ENCODE measurements at places on chromosomes 13 and 19.

DNA sequence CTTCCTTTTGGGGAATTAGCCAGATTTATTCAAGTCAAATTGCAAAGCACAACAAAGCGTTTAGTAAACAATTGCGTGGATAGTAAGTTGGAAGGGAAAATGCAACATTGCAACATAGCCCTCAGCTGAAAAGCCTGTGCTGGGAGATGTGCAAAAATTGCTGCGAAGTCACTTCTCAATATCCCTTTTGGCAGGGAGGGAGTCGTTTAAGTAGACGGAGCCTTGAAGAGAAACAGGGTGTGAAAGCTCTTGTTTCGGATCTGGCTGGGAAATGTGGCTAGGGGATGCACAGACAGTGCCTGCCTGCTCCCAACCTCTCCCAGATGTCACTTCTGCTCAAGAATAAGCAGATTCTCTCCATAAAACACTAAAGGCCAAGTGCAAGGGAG lies 56.8 kb downstream of the SLC7A1 start:
- no peak for DNase-seq

- no peak for DNase-seq
Measured at GRCh38 chr19:47411101-47411500, 8.2 kb downstream of the MEIS3 start.

DNA sequence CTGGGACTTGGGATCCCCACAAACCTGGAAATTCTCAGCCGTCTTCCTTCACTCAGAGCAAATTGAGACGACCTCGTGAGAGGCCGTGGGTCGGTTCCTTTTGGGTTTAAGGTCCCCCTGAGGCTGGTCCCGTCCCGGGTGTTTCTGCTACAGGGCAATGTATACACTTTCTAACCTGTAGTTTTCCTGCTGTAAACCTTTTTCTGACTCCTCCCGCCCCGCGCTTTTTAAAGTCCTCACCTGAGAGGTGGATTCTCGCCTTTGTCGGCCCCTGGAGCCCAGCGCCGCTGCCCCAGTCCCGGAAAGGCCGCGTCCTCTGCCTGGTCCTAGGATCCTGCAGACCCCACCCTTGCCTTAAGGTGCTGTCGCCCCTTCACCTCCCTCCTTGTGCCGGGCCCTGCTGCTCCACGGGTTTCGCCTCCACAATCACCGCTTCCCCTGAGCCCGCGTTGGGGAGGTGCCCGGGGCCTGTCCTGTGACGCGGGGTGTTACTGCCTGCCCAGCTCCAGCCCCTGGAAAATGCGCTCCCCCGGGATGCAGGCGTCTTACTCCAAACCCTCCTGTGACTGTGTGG lies 391 bp downstream of the ZNF761 start:
- DNase-seq, result peak; percentile 4

DNA sequence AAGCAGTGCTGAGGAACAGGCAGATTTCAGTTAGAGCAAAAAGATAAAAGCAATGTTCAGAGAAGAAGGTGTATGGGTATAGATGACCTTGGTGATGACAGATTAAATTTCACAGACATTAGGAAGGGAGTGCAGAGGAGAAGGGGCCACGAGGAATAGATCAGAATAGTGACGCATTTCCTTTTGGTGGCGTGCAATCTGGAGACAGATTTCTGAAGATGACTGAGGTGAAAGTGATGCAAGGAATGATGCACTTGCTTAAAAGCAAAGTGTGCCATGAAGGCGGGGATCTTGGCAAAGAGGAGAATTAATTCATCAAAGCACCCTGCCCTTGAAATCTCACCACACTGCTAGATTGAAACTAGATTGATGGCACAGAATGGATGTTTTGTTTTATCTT lies 202.4 kb downstream of the ITGBL1 start:
- no peak for DNase-seq

- DNase-seq, result no peak
Measured at GRCh38 chr19:1616396-1616795, 11.1 kb upstream of the UQCR11 start.

DNA sequence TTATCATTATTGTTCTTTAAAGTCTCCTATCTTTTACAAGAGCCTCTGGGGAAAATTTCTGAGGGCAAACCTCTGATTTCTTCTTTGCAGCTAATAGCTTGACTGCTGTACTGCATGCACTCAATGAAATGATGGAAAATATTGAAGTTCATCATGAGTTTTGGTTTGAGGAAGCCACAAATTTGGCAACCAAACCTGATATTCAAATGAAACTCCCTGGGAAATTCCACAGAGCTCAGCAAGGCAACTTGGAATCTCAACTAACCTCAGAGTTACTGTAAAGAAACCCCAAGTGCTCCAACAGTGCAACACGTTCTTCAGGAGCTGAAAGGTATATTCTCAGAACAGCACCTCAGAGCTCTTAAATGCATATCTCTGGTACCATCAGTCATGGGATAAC lies 14.2 kb upstream of the RNF6 start:
- DNase-seq, result no peak
